Esophagus muscularis mucosa (tissue), 4 donors: ENCODE measurements at places on chromosomes 7 and 10. TPM values are rescaled to one million over a fixed set of nuclear protein-coding genes. Genes with fewer than 3 reads are reported as not detected.
A peak's percentile ranks its signal among the peaks of the same experiment; 100 is the strongest.

The ADRA2A gene
- total RNA-seq: 3.6 TPM

The SEMA3C gene
- 152 TPM for total RNA-seq

The MTERF1 gene
- 5.5 TPM for total RNA-seq

The WEE2 gene
- total RNA-seq: not detected

The CYP3A7 gene
- total RNA-seq: not detected

The HPS1 gene
- total RNA-seq: 76.1 TPM

The FZD1 gene
- total RNA-seq: 12.0 TPM

- no peaks in the 10 kb centered on the region for H3K4me1 ChIP-seq
- DNase-seq: no peak
- no peak overlapping the region for H3K4me3 ChIP-seq
These were observed 355.1 kb upstream of the MGMT start for GRCh38 chr10:129111922-129112321.

DNA sequence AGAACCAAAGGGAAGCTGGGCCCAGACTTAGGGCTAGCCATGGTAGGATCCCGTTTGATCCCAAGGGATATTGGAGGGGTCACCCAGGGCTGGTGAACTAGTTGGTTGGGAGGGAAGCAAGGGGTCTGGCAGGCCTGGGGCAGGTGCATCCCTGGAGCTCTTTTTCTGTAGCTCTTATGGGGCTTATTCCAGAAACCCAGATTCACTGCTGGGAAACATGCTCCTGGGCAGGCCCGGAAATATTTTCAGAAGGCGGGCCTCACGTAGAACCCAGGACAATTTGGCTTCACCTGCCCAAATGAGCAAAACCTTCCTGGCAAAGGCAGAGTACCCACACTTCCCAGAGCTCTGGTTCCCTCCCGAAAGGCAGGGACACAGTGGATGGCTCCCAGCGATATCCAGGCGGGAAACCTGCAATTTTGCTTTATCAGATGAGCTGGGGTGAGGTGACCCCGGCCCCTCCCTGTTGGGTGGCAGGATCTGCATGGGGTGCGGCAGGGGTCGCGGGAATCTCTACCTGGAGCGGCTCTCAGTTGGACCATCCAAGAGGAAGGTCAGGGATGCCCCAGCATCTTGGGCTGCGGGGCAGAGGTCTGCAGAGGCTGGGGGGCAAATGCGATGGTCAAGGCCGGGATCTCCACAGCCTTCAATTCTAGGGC is 533.9 kb downstream of the TCERG1L start:
- H3K4me1 ChIP-seq: no peaks in the 10 kb centered on the region
- no peaks in the 10 kb centered on the region for H3K36me3 ChIP-seq
- no peak overlapping the region for H3K27ac ChIP-seq
- no peak overlapping the region for H3K4me3 ChIP-seq
- no peaks in the 10 kb centered on the region for H3K27me3 ChIP-seq

DNA sequence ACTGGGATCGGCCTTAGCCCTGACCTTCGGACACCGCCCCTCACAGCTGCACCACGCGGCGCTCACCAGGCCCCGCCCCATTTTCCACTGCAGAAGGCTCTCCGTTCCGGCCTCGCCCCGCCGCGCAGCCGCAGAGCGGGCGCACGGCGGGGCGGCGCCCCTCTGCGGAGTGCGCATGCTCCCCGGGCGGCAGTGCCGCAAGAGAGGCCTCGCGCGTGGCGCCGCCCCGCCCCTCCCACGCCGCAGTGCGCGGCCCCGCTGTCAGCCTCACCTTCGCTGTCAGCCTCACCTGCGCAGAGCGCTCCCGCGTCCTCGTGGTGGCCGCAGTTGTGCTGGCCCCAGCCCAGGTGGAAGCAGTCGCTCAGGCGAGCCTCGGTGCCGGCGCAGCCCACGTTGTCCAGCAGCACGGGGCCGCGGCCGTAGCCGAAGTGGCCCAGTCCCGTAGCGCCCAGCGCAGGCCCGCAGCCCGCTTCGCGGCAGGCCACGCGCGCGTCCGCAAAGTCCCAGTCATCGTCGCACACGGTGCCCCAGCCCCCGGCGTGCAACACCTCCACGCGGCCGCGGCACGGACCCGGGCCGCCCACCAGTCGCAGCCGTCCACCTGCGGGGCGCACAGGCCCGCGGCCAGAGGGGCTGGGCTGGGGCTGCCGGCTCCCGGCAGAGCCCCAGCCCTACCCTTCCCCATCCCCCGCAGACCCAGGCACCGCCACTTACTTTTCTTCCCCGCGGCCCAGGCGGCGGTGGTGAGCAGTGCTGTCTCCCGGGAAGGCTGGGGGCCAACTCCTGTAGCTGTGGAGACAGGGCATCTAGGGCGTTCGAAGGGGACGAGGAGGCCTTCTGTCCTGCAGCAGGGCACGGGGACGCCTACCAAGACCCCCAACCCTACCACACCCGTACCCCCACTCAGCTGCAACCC is 16.1 kb downstream of the SSC4D start:
- peak; percentile 98 for DNase-seq
- no peaks in the 10 kb centered on the region for H3K36me3 ChIP-seq
- no peaks in the 10 kb centered on the region for H3K27me3 ChIP-seq
- peak overlapping the region; percentile 88 for H3K27ac ChIP-seq

DNA sequence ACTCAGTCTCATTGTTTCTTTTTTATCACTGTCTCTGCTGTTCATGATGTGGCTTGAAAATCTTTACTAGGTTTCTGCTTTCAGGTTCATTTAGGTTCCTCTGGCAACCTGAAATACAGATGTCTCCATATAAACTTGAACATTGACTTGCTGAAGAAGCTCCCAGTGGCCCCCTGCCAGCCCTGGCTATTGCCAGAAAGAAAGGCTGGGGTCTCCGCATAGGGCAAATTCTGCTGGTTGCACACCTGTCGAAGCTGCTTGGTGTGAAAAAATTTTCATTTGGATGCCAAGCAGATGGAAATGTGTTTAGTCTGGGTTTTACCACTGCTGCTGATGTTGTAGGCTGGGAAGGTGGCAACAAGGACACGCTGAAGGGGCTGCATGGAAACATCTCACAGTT is 826.7 kb upstream of the GHITM start:
- H3K4me1 ChIP-seq: no peaks in the 10 kb centered on the region
- DNase-seq: no peak
- H3K4me3 ChIP-seq: no peak overlapping the region
- H3K27ac ChIP-seq: no peak overlapping the region
- H3K36me3 ChIP-seq: no peaks in the 10 kb centered on the region

DNA sequence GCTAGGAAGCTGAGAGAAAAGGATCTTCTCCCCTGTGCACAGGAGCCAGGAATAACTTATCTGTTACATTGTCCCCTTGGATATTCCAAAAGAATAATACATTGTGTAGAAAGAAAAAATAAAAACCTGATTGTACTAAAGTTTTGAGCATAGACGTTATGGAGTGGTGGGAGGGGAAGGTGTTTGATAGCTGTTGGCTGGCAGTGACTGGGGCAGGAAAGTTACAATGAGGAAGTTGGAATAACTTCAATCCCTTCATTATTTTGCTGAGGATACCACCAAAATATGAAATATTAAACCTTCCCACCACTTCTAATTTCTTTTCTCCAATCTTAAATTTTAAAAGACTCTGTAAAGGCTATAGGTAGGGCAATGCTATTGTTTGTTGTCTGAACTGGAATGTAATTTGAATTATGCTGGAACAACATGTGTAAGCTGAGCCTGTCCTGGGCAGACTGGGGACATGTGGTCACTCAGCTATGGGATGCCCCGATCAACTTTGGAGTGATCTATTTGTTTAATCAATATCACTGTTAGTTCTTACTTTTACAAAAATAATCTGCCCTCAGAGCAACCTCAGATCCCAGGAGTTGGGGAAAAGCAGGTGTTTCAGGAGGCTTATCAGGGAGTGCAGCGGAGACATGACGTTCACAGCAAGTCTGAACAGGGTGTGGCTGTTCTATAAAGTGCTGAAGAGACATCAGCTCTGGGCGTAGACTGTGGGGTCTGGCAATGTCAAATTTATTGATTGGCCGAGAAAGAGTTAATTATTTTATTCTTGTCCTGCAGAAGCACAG is 20.8 kb downstream of the CYP3A43 start:
- no peaks in the 10 kb centered on the region for H3K4me1 ChIP-seq
- no peak overlapping the region for H3K4me3 ChIP-seq

DNA sequence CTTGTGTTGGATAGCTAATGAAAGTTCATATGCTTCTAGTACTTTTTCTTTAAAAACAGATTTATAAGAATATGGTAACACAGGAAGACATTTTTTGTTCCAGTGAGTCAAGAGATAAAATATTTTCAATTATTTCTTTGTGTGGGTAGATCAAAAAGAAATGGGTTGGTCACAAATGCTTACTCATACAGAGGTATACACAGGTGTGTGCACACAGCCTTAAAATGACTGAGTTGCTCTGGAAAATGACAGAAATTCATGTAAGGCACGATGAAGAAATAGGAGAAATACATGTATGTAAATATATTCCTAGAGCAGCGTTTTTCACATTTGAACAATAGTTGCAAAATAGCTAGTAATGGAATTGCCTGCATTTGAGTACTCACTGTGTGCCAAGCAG is 66.0 kb downstream of the ST7 start:
- no peak overlapping the region for H3K27ac ChIP-seq
- no peaks in the 10 kb centered on the region for H3K27me3 ChIP-seq
- peaks cover 27% of the 10 kb centered on the region for H3K4me1 ChIP-seq
- no peaks in the 10 kb centered on the region for H3K36me3 ChIP-seq

DNA sequence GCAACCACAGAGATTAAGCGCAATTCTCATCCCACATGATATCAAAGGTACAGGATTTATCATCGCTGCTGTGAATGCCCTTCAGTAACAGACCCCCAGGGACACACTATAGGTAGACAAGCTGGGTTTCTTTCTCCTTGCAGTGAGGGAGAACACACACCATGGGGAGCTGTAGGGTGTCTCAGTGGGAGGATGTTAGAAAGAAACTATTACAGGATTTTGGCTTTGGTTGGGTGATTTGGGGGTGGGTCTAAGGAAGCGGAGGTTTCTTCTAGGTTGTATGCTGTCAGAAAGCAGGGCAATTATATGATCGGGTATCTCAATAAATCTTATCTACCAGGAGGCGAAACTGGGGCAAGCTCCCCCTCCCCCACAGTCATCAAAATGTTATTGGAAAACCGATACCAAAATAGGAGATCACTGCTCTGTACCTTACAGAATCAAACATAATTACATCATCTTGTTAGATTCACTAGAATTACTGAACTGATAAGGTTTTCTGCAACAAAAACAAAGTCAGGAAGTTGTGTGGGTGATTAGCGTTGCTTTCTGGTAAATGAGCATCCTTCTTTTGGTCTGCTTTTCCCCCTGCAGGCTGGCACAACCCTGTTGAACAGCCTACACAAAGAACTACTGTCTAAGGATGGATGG is 209.7 kb downstream of the TEX36 start:
- H3K4me3 ChIP-seq: no peak overlapping the region
- no peak overlapping the region for H3K27ac ChIP-seq
- no peaks in the 10 kb centered on the region for H3K36me3 ChIP-seq
- H3K4me1 ChIP-seq: no peaks in the 10 kb centered on the region

GRCh38 chr10:2936816-2937215 is 130.5 kb upstream of the PFKP start:
- no peak overlapping the region for H3K4me3 ChIP-seq
- no peak overlapping the region for H3K27ac ChIP-seq
- DNase-seq: no peak
- peaks cover 46% of the 10 kb centered on the region for H3K27me3 ChIP-seq

DNA sequence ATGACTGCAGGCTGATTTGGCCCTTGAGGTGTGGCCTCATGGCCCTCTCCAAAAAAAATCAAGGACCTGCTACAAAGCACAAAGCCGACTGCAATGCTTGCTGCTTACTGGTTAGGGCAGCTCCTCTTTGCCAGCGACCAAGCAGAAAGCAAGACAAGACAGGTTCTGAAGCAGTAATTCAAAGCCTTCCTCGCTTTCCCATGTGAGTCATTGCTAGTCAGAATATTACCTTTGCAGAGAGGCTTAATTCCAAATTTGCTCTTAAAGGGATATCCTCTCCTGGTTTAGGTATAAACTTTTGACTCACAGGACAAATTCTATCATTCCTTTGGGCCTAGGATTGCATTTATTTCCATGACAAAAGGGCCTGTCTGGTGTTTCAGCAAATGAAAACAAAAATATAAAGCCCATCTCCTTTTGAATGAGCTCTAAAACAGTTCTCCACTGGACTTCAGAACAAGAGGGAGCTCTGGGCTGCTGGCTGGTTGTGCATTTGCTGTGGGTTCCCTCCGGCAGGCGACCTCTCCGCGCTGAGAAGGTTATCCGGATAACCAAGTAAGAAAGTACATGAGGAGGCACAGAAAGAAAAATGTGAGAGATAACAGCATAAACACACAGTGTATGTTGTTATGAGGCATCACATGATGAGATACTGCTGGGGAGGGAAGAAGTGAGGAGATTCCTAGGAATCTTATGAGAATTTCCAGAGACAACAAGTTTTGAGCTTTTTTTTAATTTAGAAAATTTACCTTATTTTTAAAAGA is 90.8 kb downstream of the EGFR start:
- no peak for DNase-seq
- peaks cover 83% of the 10 kb centered on the region for H3K4me1 ChIP-seq
- no peak overlapping the region for H3K4me3 ChIP-seq
- no peaks in the 10 kb centered on the region for H3K27me3 ChIP-seq

DNA sequence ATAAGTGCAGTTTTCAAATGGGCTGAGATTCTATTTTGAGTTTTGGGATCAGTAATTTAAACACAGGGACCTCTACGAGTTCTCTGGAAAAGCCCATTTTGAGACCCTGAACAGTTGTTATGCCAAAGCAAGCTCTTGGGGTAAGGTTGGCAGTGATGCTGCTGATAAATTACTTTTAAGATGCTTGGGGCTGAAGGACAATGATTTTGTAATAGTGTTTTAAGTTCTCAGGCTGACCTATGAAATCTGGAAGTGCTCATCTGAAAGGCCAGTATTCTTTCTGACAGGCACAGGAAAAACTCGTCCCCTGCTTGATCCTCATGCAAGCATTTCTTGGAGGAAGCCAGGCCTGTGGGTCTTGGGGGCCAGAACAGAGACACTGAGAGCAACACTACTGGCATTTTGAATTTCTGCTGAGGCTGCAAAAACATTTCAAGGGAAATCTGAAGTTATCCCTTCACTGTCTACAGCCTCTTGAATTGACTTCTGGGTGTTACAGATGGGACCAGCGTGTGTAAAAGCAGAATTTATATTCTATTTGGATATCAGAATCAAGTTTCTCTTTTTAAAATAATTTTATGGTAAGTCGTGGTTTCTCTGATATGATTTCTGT is 79.7 kb downstream of the AUTS2 start:
- no peak overlapping the region for H3K4me3 ChIP-seq
- peak overlapping the region; percentile 50 for H3K27ac ChIP-seq
- H3K27me3 ChIP-seq: no peaks in the 10 kb centered on the region

GRCh38 chr10:14087566-14087965 is 243.2 kb downstream of the FRMD4A start:
- DNase-seq: no peak
- no peaks in the 10 kb centered on the region for H3K36me3 ChIP-seq
- H3K27me3 ChIP-seq: no peaks in the 10 kb centered on the region
- no peak overlapping the region for H3K27ac ChIP-seq

GRCh38 chr7:157490465-157490912 is 153.7 kb downstream of the DNAJB6 start:
- DNase-seq: no peak
- H3K27me3 ChIP-seq: no peaks in the 10 kb centered on the region
- no peaks in the 10 kb centered on the region for H3K4me1 ChIP-seq
- H3K36me3 ChIP-seq: no peaks in the 10 kb centered on the region
- no peak overlapping the region for H3K27ac ChIP-seq
